ENCODE measurements at places on chromosomes 11 and 22.

- no peak for DNase-seq
Observed at GRCh38 chr22:33492210-33492651, 428.0 kb downstream of the LARGE1 start.

GRCh38 chr11:57667736-57668433, at the start of gene ZDHHC5:
ZDHHC5 (plus strand) TSS chr11:57668114; CDS start chr11:57673091, 4,977 bp downstream.
- peak; percentile 97 for DNase-seq

- no peak for DNase-seq
Observed at GRCh38 chr11:113104691-113105251, 143.6 kb downstream of the NCAM1 start.

DNA sequence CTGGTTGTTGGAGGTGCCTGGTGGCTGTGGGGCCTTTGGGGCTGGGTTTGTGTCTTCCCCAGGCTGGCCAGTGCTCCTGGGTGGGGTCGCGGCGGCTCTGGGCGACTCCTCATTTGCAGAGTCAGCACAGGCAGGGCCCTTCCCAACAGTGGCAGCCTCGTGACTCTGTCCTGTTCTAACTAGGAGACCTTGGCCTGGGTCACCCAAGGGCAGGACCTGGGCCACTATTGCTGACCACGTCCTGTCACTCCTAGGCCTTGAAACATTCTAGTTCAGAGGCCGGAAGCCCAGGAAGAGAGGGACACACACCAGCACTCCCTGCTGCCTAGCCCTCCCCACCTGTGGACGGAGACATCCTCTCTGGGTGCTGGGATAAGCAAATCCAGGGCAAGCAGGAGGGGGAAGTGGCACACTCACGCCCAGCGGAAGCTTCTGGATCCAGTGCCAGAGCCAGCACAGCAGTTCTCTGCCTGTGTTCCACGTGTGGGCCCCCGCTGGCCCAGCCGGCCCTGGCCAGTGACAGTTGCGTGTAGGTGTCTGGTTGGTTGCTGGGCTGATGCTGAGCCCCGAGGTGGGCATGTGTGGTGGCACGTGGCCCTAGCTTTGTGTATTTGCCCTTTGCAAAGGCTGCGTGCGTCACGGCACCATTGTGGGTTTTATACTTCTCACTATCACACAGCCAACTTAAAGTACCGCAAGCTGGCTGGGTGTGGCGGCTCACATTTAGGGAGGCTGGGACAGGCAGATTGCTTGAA, 4.3 kb upstream of the CHID1 start:
- DNase-seq: no peak

DNA sequence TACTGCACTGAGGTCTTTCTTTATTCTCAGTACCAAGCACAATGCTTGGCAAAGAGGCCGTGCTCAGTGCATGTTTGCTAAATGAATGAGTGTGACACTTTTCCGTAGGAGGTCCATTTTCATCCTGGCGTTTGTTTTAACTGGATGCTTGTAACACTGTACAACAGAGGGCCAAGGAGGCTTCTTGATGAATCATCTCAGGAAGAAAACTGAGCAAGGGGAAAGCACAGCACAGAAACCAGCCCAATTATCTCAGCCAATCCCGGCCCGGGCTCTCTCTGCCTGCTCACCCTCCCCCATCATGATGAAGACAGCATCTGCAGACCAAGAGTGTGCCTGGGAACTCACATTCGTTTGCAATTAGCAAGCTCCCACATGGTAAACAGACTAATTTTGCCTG, 570.3 kb downstream of the OPCML start:
- DNase-seq: no peak

- DNase-seq: no peak
Observed at GRCh38 chr22:32876516-32876915, 75.0 kb downstream of the TIMP3 start.

DNA sequence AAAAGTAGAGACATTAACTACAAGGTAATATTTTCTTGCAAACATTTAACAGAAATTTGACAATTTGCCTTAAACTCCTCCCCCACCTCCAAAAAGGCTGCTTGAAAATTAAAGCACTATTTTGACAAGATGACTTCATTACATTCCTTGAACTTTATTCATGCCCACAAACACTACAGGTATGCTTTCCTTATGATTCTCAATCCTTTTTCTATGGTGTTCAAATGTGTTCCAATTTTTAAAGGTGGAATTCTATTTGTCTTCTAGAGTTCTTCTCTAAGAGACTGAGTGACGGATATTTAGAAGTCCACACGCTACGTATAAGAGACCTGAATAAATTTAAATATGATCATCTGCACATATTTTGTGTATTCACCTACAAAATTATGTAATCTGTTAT, 69.4 kb downstream of the MRTFA start:
- DNase-seq: no peak

- peak; percentile 68 for DNase-seq
Observed at GRCh38 chr11:14898355-14898754, 6.3 kb upstream of the CYP2R1 start.

DNA sequence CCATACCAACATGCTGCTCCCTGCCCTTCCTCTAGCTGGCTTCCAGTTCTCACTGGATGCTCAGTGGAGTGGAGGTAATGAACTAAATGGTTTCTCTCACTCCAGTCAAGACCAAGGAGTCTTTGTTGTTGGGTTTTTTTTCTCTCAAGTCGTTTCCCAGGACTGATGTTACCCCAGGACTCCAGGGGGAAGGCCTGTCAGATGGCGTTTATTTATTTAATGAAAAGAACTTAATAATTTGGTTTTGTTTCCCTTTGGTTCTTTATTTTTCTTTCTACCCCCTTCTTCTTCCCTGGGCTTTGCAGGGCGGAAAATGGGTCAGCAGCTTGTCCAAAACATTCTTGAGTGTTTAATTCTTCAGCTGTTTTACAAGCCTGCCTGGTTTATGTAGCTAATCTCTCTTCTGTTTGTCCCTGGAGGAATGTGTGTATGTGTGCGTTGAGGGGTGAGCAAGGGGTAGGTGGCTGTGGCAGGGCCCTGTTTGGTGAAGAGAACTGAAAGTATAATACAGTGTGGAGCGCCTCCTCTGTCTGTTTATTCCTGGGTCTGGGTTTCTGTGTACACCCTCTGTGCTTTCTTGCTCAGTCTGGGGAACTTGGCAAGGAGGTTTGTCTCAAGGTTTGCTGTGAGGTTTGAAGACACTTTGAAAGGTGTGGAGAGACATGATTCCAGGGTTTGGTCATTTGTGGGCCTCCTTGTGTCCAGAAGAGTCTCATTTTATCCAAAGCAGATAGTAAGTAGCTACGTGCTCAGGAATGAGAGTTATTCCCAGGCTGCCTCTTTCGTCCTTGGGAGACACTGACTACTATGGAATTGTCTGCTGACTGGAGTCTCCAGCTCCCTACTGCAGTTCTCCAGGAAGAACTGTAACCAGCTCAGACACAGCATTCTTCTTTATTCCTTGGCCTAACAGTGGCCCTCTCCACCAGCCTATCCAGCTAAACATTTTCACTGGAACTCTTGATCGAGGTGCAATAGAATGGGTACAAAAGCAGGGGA, 175.5 kb downstream of the ADAMTS15 start:
- DNase-seq: no peak

- no peak for DNase-seq
Observed at GRCh38 chr11:70504246-70505020, 106.1 kb downstream of the CTTN start.

DNA sequence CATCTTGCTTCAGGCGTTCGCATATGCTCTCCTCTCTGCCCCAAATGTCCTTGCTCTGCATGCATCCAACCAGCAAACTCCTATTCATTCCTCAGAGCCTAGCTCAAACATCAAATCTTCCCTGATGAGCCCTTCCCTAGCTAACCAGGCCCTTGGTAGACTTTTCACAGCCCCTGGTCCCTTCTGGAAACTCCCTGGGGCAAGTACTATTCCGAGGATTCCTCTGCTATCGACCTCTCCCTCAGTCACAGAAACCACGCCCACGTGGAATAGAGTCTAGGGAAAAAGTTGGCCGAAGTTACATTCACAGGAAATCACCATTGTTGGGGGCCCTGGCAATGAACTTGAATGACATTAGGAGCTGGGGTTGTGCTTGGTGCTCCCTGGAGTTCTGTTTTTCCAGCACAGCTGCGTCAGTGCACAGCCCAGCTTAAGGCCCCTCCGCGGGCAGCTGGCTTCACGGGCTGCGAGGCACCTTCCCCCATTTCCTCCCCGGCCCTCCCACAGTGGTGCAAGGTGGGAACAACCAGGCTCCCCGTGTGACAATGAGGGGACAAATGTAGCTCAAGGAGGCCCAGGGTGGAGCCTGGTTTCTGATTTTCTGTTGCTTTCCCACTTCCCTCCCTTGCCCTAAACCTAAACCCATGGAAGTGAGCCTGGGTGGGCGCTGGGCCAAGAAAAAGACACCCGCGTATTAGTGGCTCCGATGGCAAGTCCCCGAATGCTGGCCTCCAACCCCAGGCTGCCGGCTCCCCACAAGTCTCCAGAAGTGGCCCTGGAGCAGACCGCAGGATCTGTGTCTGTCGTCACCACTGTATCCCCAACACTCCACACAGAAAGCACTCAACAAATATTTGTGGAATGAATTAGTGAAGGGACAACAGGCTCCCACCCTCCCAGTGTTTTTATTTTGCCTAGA, 4.3 kb upstream of the ATP5MGL start:
- DNase-seq: peak; percentile 85

- DNase-seq: no peak
Observed at GRCh38 chr22:39220450-39220849, 24.3 kb downstream of the PDGFB start.

DNA sequence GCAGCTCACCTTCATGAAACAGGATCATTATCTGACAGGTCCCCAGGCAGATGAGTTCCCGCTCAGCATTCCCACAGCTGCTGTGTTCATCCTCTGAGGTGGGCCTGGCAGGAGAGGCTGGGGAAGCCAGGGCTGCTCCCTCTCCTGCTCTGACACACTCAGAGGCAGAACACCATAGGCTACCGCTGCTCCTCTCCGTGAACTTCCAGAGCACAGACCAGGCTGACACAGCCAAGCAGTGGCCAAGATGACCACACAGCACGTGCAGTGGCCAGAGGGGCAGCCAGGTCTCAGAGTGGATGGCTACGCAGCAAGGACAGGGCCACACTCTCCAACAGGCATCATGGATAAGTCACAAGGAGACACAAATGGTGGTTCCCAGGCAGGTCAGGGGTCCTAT, 8.5 kb downstream of the PRODH start:
- DNase-seq: no peak

DNA sequence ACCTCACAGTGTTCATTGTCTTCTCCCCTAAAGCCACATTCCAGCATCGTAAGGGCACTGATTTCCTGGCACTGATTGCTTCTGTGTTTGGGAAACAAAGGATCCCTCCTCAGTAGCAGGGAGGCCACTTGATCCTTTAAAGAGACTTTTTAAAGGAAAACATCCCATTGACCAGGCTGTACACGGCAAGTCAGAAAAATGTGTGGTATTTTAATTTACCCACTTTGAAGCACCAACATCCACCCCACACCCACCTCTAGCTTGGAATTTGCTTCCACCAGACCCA, 364.9 kb downstream of the SHANK2 start:
- DNase-seq: no peak

- DNase-seq: no peak
Observed at GRCh38 chr22:18979957-18980356, 43.9 kb upstream of the PRODH start.

- DNase-seq: no peak
Observed at GRCh38 chr11:66858186-66858938, 1.5 kb downstream of the LRFN4 start.

- DNase-seq: no peak
Observed at GRCh38 chr22:43252319-43252718, 65.4 kb upstream of the TTLL12 start.

DNA sequence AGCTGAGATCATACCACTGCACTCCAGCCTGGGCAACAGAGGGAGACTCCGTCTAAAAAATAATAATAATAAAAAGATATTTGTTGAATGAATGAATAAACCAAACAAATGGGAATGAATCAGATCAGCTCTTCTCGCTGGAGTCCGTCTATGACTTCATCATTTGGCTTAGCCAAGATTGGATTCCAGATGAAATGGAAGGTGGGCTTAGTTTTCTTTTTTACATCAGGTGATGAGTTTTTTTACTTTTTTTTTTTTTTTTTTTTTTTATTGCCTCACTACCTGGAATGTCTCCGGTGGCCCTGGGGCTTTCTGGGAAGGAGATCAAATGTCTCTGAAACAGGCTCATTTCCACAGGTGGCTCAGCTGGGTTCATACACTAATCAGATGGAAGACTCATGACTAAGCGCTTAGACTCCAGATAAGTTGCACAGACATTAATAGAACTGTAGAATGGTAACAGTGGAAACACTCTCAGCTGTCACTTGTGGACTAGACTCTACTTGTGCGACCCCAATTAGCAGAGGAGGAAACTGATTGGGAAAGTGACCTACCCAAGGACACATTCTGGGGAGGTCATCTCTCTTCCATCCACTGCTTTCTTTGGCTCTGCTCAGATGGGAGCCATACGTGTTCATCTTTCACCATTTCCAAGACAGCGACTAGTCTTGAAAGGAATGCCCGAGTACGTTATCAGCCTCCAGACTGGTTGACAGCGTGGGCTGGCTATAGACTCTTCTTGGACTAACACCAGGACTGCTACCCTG, 20.5 kb upstream of the RBFOX2 start:
- DNase-seq: no peak

DNA sequence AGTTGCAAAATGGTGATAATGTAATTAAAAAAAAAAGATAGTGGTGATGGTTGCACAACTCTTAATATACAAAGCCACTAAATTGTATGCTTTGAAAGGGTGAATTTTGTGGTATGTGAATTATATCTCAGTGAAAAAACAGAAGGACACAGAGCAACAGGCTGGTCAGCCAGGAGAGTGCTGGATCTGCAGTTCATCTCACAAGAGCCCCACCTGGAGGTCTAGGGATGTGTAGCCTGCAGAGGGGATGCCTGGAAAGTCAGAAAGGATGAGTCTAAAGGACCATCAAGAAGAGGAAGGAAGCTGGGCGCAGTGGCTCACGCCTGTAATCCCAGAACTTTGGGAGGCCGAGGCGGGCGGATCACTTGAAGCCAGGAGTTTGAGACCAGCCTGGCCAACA, 9.0 kb downstream of the POLR3H start:
- DNase-seq: no peak

DNA sequence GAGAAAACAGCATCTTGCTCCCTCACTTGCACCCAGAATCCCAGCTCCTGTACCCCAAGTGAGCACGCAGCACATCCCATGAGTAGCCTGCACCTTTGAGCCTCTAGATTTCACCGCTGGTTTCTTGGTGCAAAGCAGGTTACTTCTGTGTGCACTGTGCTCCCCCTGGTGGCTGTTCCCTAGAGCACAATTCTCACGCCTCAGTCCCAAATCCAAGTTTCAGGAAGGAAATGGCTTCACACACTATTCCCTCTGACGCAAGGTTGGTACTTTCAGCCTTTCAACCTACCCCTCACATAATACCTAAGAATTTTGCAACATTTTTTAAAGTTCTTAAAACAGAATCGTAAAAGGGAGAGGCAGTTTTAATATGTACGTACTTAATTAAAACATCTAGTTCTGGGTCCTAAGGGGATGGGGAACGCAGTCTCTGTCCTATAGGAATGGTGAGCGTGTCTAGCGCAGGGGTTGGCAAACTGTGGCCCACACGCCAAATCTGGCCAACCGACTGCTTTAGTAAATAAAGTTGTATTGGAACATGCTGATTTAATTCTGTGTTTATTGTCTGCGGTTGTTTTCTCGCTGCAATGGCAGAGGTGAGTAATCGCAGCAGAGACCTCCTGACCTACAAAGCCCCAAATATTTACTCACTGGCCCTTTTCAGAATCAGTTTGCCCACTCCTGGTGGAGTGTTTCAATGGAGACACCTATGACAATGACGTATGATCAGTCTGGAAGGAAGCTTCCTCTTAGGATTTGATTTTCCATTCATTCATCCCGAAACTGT, 27.5 kb downstream of the DHCR7 start:
- DNase-seq: peak; percentile 33

- DNase-seq: peak; percentile 51
Observed at GRCh38 chr11:127345819-127346459, 345.4 kb upstream of the KIRREL3 start.

GRCh38 chr11:61833471-61833870, 5.4 kb downstream of the FADS2 start:
- no peak for DNase-seq

All from inflammatory macrophage treated with lipopolysaccharide for 1 hour (primary cell).